ENCODE measurements at places on chromosomes 7 and 10.

GRCh38 chr7:79988653-79989052 lies 146.0 kb upstream of the GNAI1 start:
- DNase-seq = peak; percentile 76

DNA sequence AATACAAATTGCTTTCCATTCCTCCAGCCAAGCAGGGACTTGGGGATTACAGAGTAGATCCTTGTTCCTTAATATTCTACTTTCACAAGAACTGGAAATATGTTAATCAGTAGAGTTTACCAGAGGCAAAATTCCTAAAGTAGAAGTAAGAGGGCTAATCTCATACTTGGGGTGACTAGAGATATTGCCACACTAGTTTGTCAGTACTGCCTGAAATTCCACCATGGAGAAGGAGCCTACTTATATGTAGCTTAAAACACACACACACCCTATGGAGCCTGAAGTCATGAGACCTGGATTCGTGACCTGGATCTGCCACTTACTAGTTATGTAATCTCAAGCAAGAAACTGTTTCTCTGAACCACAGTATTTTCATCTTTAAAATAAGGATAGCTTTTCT lies 33.9 kb downstream of the STRIP2 start:
- DNase-seq = no peak

DNA sequence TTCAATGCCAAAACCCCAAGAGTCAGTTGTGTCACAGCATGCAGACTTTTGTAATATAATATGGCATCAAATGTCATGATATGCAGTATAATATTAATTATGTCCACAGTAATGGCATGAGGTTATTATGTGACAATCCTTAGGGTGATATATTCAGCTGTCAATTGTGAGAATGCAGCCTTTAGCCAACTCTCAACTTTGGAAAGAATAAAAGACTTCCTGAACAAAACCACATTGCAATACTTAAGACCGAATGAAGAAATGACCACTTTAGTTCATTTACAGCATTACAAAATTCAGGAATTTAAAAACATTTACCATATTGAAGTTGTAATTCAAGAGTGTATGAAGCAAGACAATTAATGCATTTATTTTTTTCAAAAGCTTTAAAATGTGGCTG lies 45.4 kb downstream of the CPVL start:
- no peak for DNase-seq

DNA sequence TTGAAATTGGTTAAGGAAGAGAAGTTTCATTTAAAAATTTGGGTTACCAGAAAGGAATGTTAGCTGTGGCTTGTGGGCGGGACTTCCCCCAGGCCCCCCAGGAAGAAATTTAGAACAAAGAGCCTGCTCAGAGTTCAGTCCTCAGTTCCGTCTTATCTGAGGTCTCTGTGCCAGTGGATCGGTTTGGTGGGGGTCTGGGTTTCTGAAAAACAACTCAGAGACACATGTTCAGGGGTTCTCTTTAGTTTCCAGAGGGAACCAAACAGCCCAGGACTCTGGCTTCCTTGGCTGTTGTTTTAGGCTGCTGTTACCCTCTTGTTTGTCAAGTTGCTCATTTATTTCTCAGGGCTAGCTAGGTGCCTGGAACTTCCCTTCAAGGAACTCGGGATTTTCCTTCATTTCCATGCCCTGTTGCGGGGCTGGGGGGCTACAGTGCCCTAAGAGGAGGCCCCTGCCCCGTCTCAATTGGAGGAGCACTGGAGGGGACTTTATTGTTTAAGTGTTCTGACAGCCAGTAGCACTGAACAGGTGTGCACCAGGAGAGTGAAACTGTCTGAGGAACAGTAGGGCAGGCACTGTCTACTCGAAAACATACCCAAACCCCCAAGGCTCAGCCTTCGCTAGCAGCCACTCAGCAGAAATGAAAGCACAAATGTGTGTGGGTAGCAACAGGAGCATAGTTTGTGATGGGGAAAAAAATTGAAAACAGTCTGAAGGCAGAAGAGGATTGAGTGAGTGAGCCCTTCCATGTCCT lies 59.9 kb downstream of the ALOX5 start:
- DNase-seq = no peak

DNA sequence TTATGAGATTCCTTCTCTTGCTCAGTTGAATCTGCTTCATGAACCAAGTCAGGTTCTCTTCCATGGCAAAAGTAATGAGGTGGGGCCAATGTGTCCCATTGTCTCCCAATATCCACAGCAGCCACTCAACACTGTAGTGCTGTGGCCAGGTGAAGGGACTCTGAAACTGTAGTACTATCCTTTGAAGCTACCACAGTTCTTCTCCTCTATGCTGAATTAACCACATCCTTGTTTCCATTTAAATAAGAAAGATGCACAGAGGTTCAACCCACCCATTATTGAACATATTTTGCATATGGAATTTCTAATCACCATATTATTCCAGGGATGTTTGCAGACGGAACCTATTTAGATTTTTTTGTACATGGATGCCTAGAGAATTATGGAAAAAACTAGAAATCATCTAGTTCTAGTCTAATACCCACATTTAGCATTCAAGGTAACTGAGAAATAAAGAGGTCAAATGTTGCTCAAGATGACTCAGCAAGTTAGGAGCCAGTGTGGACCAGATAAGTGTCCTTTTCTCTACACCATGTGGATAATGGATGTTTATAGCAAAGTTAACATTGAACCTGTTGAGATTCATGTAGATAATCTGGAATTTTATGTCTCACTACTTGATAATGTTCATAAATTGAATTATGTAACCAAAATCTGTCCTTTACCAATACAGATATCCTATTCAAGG lies 64.5 kb downstream of the LRRTM3 start:
- no peak for DNase-seq

- DNase-seq = no peak
These were observed 49.2 kb downstream of the PTTG1IP2 start for GRCh38 chr7:90518630-90519029.

GRCh38 chr10:118163217-118163616 lies 116.5 kb upstream of the RAB11FIP2 start:
- no peak for DNase-seq

DNA sequence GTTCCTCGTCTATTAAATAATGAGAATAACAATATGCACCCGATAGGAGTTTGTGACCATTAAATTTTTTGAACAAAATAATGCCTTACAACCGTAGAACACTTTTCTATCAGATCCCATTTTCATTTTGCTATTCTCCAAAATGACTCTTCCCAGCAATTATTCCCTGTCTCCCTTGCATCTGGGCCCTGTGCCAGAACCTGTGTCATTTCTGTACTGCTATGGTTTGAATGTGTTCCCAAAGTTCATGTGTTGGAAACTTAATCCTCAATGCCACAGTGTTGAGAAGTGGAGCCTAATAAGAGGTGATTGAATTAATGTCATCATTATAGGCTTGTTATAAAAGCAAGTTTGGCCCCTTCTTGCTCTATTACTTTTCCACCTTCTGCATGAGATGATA lies 33.2 kb upstream of the SMNDC1 start:
- DNase-seq = no peak

- DNase-seq = no peak
These were observed 68.0 kb upstream of the SAMD8 start for GRCh38 chr10:75043256-75044131.

DNA sequence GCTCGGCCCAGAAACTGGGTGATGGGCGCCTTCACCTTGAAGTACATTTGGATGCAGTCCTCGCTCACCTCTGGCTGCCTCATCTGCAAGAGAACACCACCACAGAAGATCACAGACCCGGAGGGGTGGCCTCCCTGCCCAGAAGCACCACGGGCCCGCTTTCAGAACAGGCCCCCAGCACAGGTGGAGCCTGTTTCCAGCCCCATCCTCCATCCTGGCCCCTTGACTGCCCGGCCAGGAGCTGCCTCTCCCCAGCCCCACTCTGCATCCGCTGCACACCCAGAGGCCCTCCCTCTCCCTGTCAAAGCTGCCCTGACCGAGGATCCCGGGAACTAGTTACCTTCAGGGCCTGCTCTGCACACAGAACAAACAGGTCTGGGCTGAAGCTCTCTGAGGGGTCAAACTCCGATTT lies 724 bp downstream of the CFAP46 start:
- DNase-seq = no peak

DNA sequence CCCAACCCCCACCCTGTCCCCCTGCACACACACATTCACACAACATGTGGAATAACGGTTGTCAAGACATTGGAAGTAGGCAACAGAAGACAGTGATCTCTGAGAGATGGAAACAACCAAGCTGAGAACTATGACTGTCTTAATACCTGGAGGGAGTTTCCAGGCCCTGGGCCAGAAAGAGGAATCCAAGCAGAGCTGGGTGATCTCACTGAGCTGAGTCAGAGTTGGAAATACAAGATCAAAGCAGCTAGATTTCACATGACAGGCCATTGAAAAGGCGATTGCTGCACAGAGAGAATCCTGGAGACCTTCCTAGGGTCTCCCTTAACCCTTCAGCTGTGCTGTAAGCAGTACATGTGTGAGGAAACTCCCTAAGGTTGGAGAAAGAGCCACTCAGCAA lies 165.8 kb upstream of the PRSS1 start:
- peak; percentile 58 for DNase-seq

DNA sequence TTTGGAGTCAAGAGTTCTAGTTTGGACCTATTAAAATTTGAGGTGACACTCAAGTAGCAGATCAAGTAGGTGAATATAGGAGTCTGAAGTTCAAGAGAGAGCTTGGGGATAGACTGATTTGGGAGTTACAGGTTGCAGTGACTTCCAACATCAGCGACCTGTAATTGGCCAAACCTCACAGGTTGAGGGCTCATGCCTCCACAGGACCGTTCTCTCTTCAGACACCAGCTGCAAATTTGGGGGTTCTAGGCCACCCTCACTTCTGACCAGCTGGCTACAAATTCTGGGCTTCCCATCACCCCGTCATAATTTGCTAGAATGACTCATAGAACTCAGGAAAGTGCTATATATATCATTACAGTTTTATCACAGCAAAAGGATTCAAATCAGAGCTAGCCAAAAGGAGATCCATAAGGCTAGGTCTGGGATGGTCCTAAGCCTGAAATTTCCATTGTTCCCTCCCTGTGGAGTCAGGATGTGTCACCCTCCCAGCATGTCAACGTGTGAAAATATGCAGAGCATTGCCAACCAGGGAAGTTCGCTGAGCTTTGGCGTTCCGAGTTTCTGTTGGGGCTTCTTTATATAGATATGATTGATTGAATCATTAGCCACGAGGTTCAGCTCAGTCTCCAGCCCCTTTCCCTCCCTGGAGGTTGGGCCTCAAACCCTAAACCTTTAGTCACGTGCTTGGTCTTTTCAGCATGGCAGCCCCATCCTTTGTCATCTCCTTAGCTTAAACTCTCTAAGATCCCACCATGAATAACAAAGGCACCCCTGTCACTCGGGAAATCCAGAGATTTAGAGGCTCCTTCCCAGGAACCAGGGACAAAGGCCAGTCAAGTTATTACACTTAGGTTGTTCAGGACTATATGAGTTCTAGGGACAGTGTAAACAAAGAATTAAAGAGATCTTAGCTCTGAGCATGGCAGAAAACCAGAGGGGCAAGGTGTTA lies 20.7 kb upstream of the ZNF212 start:
- DNase-seq = no peak

- DNase-seq = no peak
These were observed 24.7 kb upstream of the ST8SIA6 start for GRCh38 chr10:17479015-17479615.

DNA sequence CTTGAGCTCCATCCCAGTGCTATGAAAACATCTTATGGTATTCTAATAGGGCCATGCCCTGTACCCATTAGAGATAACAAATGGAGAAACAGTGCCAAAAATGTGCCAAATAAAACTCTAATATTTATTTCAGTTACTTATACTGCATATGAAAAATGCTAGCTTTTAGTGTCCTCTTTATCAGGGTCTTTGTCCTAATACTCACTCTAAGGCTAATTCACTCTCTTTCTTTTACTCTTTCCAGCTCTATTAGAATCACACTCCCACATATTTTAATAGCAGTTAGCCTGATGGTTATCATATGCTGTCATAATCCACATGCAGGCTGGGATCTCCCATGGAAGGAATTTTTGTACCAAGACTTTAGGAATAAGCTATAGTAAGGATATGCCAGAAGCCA lies 408.4 kb downstream of the ETV1 start:
- no peak for DNase-seq

- DNase-seq = no peak
These were observed 7.6 kb upstream of the LARP4B start for GRCh38 chr10:938941-939678.

DNA sequence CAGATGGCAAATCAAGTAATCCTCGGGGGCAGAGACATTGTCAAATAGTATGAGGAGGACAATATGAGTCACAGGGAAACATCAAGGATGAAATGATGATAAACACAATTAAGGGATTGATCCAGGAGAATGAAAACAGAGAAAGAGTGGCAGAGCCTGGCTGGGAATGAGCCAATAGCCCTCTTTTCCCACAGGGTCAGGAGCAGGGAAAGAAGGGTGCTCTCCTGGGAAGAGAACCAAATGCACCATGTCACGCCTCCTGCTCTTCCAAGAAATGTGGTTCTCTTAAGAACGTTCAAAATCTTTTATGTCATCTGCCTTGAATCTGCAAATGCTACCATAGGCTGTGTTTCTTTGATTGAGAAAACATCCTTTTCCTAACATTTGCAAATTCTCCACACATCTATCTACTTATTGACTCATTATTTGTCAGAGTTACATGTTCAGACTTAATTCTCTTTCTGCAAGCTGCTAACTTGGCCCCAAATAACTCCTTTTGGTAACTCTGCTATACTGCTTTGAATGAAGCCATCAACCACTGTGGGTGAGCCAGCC lies 50.6 kb downstream of the HIPK2 start:
- no peak for DNase-seq

DNA sequence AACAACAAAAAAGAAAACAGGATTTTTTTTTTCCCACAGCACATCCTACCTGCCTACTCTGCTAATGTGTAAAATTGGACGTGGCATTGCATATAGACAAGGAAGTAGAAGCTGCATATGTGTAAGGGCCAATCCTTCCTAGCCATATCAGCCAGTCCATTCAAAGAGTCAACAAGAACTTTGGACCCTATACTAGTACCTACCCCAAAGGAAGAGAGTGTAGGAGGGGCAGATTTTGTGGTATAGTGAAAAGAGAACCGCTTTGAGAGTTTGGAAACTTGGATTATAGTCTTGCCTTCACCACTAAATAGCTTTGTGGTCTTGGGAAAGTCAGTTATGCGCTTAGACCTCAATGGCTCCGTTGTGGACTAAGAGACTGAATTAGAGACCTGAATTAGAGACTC lies 12.1 kb upstream of the MCU start:
- DNase-seq = no peak
